Activated T-helper 17 cell treated with anti-CD3 and anti-CD28 coated beads, Interleukin-2, amount 50 U/mL, for 72 hours (primary cell): ENCODE measurements at places on chromosomes 3 and 15. TPM values are rescaled to one million over a fixed set of nuclear protein-coding genes. Genes with fewer than 3 reads are reported as not detected.

PLA2G4D gene
- total RNA-seq, result 0.09 TPM

ADAMTSL3 gene
- not detected for total RNA-seq

- ATAC-seq, result no peak
Observed at GRCh38 chr15:78536134-78536533, 4.1 kb upstream of the PSMA4 start.

SI gene
- not detected for total RNA-seq

TBC1D5 gene
- 43.9 TPM for total RNA-seq
